Kidney (tissue), 22 donors: ENCODE measurements at places on chromosomes 16 and 17.
A peak's percentile ranks its signal among the peaks of the same experiment; 100 is the strongest.

DNA sequence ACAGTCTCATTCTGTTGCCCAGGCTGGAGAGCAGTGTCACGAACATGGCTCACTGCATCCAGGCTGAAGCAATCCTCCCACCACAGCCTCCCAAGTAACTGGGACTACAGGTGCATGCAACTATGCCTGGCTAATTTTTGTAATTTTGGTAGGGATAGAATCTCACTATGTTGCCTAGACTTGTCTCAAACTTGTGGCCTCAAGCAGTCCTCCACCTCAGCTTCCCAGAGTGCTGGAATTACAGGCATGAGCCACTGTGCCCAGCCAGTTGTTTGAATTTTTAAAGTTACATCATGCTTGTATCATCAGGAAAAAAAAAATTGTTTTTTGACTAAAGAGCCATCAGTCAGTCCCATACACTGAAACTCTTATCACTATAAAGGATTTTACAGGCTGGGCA lies 17.1 kb upstream of the VPS4A start:
- no peak for DNase-seq

GRCh38 chr16:89093602-89094251 lies at the start of gene ACSF3:
Gene ACSF3, plus strand, starts transcription at chr16:89093852. Its CDS starts 6,830 bp downstream, at chr16:89100682.
- DNase-seq, result no peak

GRCh38 chr16:73231944-73232554 lies 184.1 kb upstream of the ZFHX3 start:
- no peak for DNase-seq

DNA sequence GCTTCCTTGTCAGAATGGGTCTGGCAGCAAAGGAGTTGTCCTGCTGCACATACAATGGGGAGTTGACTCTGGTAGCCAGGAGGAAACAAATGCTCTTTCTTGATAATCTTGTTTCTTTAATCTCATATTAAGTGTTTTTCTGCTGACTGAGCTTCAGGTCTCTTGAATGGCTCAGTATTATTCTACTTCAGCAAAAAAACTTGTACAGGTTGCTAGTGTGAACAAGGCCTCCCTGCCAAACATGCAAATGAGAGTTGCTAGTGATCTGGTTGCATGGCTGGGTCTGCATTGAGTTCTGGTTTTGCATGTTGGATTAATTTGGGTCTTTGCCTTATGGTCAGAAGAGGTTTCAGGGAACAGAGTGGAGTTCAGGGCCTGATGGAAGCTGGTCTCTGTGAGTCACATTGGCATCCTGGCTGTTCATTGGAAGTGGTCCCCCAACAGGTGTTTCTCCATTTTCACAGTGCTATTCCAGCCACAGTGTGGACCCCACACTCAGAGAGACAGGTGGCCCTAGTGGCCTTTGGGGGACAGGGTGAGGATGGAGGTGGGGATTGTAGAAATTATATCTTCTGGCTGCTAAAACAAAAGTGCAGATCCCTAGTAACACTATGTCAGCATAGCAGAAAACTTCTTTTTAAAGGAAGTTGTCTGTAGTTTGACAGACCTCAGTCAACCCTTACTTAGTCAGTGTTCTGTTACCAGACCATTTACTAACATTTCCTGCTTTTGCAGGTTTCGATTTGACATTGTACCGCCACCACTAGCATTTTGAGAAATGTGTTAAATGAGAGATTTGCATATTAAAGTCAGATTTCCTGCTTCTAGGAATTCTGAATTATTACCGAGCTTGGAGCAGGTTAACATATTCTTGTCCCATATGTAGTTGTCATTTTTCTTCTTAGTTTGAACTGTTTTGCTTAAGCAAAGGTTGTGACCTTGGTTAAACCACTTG lies 47.1 kb downstream of the EPN2 start:
- DNase-seq, result no peak

GRCh38 chr17:12415031-12415430 lies 250.7 kb upstream of the MYOCD start:
- DNase-seq, result no peak

- DNase-seq, result no peak
Measured at GRCh38 chr17:35548978-35549377, 11.5 kb upstream of the SLFN12L start.

GRCh38 chr16:69812688-69813014 lies 50.5 kb downstream of the WWP2 start:
- no peak for DNase-seq

GRCh38 chr17:9220398-9221146 lies 199.3 kb downstream of the NTN1 start:
- DNase-seq, result no peak

DNA sequence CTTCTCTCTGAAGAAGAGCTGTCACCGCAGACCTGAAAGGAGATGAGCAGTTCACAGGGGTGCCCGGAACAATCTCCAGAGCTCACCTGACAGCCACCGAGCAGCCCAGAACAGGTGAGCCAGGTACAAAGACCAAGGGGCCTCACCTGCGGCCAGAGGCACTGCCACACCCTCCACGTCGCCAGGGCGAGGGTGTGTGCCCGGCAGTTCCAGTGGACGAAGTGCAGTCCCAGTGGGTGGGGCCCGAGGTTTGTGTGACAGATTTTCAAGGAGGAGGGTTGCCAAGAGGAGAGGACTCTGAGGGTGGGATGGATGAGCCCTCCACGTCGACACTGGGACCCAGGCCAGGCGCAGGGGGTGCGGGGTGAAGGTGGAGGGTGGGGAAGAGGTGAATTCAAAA lies 61.7 kb downstream of the SMPD3 start:
- peak; percentile 57 for DNase-seq

DNA sequence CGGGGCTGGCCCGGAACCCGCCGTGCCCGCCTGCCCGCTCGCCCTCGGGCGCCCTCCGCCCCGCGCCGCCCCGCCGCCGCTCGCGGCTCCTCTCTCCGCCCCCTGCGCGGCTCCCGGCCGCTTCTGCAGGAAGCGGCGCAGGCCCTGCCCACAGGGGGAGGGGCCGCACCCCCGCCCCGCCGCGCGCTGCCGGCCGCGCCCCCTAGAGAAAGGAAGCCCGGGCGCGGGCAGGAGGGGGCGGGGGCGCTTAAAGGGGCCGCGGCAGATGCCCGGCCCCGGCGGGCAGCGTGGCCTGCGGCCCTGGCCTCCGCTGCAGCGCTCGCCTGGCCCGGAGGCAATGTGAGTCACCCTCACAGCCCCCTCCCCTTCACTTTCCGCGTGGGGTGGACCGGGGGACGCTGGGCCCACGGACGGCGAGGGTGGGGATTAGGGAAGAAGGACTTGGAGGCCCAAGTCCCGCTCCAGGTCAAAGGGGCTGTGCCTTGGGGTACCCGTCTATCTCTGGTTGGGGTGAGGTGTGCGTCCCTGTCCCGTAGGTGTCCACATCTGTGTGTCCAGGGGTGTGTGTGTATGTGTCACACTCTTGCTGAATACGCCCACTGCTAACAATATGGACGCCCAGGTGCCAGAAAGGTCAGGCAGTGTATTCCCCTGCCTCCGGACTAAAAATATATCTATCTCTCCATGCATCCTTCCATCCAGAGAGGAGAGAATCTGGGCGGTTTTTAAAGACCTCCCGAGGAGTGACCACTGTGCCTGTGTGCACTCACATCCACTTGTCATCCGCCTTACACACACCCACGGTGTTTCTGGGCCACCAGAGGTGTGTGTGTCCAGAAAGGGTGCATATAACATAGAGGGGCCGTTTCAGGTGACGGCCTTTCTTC lies at the start of gene GIT1:
Gene GIT1, minus strand, starts transcription at position 125 of the 887 bp plus-strand sequence. CDS start 270 bp downstream, outside the sequence.
- DNase-seq, result peak; percentile 96

DNA sequence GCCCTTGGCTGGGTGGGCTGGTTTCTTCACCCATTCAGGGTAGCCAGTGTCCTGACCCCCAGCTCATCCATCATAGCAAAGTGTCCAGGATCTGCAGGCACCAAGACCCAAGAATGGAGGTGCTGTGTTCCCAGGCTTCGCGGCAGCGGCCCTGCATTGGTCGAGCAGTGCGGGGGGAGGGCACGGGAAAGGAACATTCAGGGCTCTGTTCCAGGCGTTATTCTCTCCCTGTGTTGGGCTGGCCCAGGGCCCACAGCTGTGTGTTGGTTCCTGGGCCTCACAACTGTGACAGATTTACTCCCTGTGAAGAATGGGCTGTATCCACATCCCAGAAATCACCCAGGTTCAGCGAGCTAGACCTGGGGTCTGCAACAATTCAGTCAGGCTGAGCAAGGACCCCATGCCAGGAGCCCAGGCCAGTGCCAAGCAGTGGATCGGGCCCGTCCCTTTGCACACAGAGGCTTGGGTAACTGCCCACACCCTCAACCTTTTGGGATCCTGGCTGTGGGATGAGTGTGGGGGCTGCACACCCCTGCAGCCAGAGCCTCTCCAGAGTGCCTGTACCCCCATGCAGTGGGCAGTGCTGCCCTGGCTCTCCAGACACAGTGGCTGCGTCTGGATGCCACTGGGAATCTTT lies 10.0 kb downstream of the GPT2 start:
- peak; percentile 72 for DNase-seq

GRCh38 chr16:19130852-19131824 lies 17.4 kb downstream of the ITPRIPL2 start:
- DNase-seq, result peak; percentile 90

DNA sequence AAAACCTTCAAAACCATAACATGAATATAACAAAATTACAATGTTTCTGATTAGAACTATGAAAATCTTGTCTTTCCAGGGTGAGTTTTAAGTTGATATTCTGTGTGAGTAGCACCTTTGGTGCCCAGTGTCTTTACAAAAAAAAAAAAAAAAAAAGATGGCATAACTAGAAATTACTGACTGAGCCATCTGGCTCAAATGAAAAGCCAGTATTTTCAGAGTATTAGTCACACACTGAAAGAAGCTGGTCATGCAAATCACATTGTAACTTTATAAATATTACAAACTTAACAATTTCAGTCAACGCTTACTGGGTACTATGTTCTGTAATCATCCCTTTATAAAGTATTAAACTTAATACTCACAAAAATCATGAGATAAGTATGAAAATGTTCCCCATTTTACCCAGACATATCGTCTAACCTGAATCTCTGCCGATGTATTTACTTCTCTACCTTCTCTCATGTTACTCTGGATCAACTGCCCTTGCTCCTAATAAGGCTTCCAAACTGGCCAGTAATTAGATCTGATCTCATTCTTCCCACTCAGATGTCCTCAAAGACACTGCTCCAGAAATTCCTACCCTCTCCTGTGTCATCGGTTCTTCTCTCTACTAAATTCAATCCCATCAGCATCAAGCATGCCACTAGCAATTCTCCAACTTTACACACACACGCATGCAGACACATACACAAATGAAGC lies 25.4 kb downstream of the UBE2G1 start:
- DNase-seq, result no peak

DNA sequence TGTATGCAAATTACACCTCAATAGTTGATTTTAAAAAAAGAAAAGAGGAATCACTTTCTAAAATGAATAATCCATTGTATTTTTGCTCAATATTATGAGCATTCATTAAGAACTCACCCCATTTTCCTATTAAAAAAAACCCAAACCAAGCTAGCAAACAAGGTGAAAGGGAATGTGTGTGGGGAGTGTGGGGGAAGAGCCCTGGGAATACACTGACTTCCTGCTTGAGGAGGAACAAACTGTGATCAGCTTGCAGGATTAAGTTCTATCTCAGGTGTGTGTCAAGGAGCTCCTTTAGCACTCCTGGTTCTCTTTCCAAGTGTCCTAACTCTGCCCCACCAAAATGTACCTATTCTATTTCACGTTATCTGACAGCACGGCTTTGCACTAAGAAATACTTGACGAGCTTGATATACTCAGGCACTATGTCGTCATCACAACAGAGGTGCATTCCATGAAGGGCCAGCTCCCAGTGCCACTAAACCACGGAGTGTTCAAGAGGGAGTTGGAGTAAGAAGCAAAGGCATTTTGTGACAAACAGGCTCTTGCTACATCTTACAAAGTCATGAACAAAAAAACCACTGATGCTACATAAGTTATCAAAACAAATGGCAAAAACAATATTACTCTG lies 73.2 kb downstream of the MYH10 start:
- no peak for DNase-seq

DNA sequence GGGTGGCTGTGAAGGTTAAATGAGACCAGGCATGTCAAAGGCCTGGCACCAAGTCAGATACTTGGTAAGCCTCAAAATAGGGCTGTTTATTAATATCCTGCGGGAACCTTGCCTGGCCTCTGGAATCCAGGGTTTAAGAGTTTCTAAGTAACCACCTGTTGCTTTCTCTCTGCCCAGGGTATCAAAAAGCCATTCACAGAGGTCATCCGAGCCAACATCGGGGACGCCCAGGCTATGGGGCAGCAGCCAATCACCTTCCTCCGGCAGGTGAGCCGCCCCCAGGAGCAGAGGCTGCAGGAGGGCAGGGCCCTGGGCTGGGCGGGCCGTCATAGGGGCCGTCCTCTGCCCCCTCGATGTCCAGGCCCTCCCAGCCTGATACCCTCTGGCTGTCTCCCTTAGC lies 13.3 kb downstream of the GPT2 start:
- DNase-seq, result no peak

DNA sequence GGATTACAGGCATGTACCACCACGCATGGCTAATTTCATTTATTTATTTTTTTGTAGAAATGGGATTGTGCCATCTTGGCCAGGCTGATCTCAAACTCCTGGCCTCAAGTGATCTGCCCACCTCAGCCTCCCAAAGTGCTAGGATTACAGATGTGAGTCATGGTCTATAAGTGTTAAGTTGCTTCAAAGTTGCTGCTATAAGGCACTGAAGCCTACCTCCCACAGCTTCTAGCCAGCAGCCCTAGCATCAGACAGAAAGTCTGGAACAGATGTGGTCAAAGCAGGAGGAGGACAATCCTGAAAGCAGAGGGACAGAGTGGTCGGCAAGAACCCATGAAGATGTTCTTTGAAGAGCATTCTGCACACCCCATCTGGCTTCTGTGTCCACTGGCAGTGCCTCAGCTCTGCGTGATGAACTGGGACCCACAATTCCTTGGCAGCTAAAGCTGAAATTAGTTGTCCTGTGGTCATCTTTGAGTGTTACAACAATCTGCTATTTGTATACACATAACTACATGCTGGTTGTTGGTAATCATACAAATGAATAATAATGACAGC lies 11.2 kb downstream of the MAP3K14 start:
- no peak for DNase-seq

DNA sequence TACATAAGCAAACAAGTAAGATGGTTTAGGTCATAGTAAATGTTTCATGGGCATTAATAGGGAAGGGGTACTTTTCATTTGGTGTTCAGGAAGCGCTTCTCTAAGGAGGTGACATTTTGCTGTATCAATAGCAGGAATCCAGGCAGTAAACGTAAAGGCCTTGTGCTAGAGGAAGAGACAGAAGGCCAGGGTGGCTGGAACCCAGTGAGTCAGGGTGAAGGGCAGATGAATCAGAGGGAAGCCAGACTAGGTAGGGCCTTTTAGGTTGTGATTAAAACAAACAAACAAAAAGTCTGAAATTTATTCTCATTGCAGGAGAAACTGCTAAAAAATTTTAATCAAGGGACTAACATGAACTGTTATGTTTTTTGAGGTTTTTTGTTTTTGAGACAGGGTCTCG lies 6.5 kb downstream of the BMERB1 start:
- DNase-seq, result no peak

- DNase-seq, result no peak
Measured at GRCh38 chr16:31344712-31345111, 10.3 kb upstream of the ITGAX start.

DNA sequence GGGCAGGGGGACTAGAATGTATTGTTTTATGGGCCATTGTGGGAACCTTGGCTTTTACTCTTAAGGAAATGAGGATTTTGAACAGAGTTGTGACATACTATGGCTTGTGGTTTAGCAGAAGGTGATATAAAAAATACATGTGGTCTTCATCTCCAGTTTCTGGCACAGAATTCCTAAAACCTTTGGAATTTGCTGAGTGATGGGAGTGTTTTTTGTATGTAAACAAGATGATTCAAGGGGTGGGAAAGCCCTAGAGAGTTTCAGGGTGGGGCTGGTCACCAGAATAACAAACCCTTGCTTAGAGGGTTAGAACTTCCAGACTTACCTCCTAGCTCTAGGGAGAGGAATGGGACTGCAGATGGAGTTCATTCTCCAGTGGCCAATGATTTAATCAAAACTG lies 316.1 kb downstream of the PHKB start:
- DNase-seq, result no peak

GRCh38 chr17:40352237-40352778 lies 12.2 kb downstream of the GJD3 start:
- no peak for DNase-seq
